ENCODE measurements at places on chromosomes 2 and 18.
A peak's percentile ranks its signal among the peaks of the same experiment; 100 is the strongest.

DNA sequence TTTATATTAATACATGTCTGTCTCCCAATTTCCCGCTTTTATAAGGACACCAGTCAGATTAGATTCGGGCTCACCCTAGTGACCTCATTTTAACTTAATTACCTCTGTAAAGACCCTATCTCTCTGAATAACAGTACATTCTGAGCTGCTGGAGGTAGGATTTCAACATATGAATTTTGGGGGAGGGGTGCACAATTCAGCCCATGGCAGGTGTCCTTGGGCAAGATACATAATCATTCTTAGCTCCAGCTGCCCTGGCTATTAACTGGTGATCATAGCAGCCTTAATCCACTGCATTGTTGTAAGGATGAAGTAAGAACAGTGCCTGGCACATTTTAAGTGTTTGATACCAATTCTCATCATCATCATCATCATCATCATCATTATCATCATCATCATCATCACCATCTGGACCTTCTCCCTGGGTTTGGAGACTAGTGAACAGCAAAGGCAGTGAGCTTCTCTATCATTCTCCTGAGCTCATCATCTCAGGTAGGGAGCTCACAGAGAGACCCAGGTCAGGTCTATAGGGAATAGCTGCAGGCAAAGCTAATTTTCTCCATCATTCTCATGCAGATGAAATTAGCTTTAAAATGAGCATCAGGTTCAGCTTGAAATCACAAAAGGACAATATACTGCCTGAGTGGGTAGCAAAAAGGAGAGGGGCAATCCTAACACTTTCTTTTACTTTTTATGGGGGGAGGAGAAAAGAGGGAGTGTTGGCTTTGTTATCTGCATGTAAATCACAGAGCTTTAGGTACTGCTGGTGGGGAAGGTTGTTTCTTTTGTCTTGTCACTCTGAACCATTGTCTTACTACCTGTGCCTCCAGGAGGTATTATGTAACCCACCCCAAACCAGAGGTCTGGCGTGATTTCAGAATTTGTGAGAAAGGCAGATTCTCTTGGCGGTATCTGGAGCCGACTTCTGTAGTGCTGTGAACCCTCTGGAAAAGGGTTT lies 125.5 kb upstream of the SPRED2 start:
- DNase-seq: no peak

- no peak for DNase-seq
Observed at GRCh38 chr2:101082998-101083397, 68.2 kb downstream of the TBC1D8 start.

- no peak for DNase-seq
Observed at GRCh38 chr2:133240491-133241223, 327.6 kb downstream of the NCKAP5 start.

GRCh38 chr2:60553495-60554073 lies at the start of gene BCL11A:
Gene BCL11A (minus strand): TSS chr2:60553654. CDS start chr2:60553270, 384 bp downstream.
- peak; percentile 91 for DNase-seq

GRCh38 chr2:9165625-9166024 lies 41.0 kb upstream of the ASAP2 start:
- no peak for DNase-seq

- no peak for DNase-seq
Observed at GRCh38 chr2:8285081-8285480, 396.8 kb upstream of the ID2 start.

- DNase-seq: no peak
Observed at GRCh38 chr2:176419591-176420071, 150.4 kb downstream of the MTX2 start.

DNA sequence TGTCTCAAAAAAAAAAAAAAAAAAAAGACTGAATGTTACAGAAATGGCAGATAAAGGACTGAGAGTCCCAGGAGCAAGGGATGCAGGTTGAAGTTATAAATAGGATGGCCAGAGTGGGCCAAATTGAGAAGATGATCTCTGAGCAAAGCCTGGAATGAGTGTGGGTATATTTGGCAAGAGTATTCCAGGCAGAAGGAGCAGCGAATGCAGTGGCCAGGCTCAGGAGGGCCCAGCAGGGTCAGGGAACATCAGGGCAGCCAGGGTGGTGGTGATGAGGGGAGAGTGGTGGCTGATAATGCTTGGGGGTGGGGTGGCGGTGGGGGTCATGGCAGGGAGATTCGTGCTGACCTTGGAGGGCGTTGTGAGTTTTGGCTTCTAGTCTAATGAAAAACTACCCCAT lies 141.3 kb upstream of the AGAP1 start:
- DNase-seq: no peak

GRCh38 chr2:45458909-45459563 lies 152.0 kb downstream of the SRBD1 start:
- DNase-seq: no peak

DNA sequence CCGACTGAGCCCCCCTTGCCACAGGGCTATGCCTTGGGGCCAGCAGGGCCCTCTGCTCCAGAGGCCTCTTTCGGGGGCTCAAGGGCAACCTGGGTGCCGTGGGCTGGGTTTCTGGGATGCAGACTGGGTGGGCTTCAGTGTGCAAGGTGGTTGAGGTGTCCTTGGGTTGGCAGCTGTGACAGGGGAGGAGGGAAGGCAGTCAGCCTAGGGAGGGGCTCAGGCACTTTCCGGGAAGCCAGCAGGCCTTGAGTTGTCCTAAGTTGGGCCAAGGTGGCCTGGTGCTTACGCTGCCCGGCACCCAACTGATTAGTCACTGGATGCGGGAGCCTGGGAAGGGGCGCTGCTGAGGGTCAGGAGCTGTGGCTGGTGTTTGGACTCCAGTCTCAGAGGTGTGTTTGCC lies 199.5 kb downstream of the TWIST2 start:
- no peak for DNase-seq

DNA sequence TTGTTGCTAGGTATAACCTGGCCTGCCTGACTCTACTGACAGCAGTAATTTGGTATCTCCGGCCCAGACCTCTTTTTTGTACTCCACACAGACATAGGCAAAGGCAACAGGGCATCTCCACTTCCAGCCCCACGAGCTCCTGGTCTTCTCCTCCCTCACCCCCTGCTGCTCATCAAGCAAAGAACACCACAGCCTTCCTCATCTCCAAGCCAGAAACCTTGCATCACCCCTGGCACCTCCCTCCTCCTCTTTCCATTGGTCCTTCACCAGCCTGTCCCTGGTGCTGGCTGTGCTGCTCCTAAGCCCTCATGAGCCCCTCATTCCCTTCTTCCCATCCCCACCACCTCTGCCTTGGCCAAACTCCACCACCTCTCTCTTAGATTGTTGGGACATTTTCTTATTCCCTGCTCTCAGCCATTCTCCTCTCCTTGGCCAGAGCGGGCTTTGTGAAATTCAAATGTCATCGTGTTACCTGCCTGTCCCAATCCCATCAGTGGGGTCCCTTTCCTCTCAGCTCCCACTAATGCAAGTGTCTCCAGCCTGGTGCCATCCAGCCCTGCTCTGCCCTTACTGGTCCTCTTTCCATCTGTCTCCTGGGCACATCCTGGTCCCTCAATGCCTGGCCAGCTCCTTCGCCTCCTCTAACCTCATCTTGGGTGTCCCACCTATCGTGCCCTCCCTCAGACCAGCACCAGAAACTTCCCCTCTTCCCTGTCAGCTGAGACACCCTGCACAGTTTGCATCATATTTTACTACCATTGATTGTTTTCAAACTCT lies 77.4 kb downstream of the INHBB start:
- DNase-seq: no peak

DNA sequence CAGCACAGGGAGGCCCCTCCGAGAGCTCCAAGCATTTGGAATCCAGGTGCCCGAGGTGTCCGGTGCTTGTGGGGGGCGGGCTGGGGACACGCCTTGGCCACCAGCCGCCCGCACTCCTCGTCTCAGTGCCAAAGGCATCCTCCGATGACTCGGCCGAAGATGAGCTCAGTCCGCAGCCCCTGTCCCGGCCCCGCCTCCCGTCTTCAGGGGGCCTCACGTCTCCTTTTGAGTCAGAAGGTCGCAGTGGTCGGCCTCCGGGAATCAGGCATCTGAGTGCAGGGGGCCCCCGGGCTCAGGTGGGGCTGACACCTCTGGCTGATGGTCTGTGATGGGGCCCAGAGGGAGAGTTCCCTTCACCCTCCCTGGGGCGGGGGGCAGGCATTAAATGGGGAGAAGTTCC lies 74.8 kb downstream of the NFATC1 start:
- no peak for DNase-seq

GRCh38 chr18:31684279-31685096 lies at the start of gene B4GALT6:
Gene B4GALT6 (minus strand): TSS chr18:31684581. CDS start chr18:31684426, 155 bp downstream.
- DNase-seq: peak; percentile 57

- no peak for DNase-seq
Observed at GRCh38 chr2:197128897-197129296, 181.7 kb downstream of the ANKRD44 start.

DNA sequence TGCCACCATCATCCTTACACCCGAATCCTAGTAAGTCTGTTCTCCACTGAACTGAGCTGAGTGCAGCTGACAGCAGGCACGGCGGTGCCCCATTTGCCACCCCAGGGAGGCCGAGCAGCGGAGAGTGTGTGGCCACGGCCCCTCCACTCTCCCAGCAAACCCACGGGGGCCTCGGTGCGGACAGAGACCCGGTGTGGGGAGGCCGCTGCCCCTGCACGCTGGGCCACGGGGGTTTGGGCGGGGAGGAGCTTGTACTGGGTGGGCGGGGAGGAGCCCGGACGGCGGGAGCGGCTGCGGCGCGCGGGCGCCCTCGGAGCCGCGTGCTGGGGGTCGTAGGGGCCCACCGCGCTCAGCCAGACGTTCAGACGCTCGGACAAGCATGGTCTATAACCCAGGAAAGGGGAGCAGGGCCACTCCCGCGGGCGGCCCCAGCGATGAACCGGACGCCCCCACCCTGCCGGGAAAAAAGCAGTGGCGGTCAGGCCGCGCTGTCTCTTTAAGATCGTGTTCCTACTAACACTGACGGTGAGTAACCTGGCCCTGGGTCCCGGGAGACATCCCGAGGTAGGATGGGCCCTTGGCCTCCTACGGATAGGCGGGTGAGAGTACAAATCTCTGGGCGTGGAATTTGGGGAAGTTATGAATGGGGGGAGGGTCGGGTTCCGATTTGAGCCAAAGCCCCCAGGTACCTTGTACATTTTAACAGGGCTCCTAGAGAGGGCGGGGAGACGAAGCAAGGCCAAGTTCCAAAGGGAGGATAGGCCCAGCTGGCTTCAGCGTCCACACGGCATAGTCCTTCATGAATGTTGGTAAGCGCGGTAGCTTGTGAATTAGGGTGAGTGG lies at the start of gene ITPRIPL1:
ITPRIPL1 (plus strand) TSS at position 277 of the 843 bp plus-strand sequence; CDS start at position 800, 523 bp downstream.
- DNase-seq: no peak

DNA sequence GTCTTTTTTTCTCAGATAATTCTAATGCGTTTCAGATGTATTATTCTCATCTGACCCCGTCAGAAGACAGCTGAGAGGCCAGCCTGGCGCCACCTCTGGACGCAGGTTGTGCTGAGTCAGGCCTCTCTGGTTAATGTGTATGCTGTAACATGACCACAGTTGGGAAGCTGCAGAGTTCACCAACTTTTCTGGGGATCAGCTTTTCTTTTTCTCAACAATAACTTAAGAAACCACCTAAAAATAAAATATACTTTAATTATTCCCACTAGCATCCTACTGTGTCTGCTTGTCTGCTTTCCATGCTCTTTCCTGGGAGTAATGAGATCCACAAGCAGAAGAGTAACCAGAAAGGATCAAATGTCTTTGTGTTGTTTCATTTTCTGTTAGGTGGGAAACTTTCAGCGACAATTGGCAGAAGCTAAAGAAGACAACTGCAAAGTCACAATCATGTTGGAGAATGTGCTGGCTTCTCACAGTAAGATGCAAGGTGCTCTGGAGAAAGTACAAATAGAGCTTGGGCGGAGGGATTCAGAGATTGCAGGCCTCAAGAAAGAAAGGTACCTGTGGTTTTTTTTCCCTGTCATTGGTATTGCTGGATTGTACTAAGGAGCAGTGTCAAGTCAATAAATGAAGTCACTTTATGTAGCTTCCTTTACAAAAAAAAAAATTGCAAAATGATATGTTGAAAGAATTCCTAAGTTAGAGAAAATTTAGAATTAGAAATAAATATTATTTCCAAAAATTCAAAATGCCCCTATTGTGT lies 79.8 kb downstream of the CCDC150 start:
- no peak for DNase-seq

DNA sequence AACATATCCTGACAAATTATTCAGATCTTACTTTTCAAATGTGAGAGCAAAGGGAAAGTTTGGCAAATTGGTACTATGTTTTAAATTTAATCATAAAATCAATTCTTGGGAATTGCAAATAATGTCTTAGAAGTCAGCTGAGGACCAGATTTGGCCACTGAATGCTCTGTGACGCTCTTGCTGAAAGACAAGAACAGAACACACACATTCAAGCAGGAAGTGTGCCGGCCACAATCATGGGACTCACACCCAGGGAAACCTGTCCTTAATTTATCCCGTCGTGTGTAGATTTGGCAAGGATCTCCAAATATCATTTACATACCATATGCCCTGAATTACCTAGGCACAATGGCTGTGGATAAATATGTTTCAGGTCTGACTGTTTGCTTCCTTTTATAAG lies 253.1 kb downstream of the TCF4 start:
- no peak for DNase-seq

GRCh38 chr2:128421286-128421685 lies 102.6 kb upstream of the HS6ST1 start:
- no peak for DNase-seq

DNA sequence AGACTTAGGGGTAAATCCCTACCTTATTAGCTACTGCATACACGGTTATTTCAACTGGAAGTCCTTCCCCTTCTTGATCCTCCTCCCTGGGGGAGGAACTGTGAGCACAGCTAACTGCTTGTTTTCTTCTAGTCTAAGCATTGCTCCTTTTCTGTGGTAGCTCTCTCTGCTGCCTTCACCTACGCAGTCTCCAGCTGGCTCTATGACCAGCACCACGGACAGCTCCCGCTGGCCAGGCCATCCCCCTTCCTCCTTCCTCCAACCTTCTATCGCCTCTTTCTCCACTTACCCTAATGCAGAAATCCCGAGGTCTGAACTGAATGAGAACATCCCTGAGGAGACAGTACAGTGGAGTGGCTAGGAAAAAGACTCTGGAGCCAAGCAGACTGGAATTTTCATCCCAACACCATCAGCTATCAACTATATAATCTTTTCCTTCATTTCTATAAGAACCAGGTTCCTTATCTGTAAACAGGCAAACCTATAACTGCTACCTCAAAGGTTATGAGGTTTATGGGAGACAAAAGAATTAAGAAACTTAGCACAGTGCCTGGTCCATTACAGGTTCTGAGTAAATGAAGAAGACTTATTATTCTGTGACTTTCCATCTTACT lies 4.7 kb upstream of the CFAP65 start:
- no peak for DNase-seq

Data from NCI-H345 (cell line).